ENCODE measurements at places on chromosomes 7 and 10. TPM values are rescaled to one million over a fixed set of nuclear protein-coding genes. Genes with fewer than 3 reads are reported as not detected.

TFEC gene
- total RNA-seq: not detected

PKD1L1 gene
- total RNA-seq: 0.20 TPM

MRPS33 gene
- total RNA-seq: 113 TPM

INA gene
- total RNA-seq: 28.1 TPM

NRCAM gene
- 71.2 TPM for total RNA-seq

COL28A1 gene
- 0.91 TPM for total RNA-seq

CCDC146 gene
- 0.59 TPM for total RNA-seq
